ENCODE measurements at places on chromosomes 3 and 15. TPM values are rescaled to one million over a fixed set of nuclear protein-coding genes. Genes with fewer than 3 reads are reported as not detected.

DNA sequence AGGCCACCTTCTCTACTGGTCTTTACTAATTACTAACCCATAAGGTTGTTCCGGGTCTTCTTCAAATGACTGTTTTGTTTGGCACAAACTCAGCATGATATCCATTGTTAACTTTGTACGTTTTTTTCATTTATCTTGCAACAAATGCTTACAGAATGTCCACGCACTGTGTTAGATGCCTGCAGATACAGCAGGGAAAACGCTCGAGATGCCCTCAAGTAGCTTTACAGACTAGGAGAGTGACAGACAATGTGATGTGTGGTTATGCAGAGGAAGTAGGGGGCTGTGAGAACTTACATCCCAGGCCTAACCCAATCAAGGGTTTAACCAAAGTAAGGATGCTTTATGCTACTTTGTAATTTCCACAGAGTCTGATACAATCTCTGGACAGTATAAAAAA is 949 bp upstream of the RFC4 start:
- no peaks in the 10 kb centered on the region for H3K36me3 ChIP-seq
- H3K27me3 ChIP-seq: no peaks in the 10 kb centered on the region
- H3K27ac ChIP-seq: no peak overlapping the region
- H3K4me1 ChIP-seq: peaks cover 14% of the 10 kb centered on the region
- H3K4me3 ChIP-seq: peak overlapping the region; percentile 83

- DNase-seq: peak; percentile 28
- H3K4me1 ChIP-seq: peaks cover 55% of the 10 kb centered on the region
- H3K27me3 ChIP-seq: no peaks in the 10 kb centered on the region
- H3K4me3 ChIP-seq: no peak overlapping the region
- H3K36me3 ChIP-seq: peaks cover 11% of the 10 kb centered on the region
- H3K27ac ChIP-seq: peak overlapping the region; percentile 86
Measured at GRCh38 chr3:141410408-141410807, 42.1 kb downstream of the ZBTB38 start.

GRCh38 chr15:67068710-67069400 is 3.5 kb downstream of the SMAD3 start:
- H3K4me1 ChIP-seq: peaks cover 52% of the 10 kb centered on the region
- no peak for DNase-seq
- H3K27ac ChIP-seq: peak overlapping the region; percentile 92

GRCh38 chr3:192675958-192676649 is 51.2 kb downstream of the FGF12 start:
- no peaks in the 10 kb centered on the region for H3K27me3 ChIP-seq
- H3K4me1 ChIP-seq: no peaks in the 10 kb centered on the region
- DNase-seq: no peak
- H3K36me3 ChIP-seq: no peaks in the 10 kb centered on the region

DNA sequence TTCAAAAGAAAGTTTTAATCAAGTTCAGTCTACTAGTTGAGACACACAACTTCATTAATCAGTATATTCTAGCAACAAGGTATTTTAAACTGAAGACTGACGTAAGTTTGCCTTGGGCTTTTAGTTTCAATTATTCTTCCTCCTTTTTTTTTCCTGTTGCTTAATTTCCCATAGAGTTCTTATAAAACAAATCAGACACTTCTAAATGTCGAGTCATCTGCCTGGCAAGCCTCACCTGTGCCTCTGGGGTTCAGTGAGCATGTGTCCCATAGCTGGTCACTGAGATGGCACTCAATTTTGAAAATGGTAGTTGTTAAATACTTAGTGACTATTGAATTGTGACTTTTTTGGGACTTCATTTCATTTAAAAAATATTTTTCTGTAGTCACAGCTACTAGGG is 27.4 kb downstream of the NKIRAS1 start:
- no peaks in the 10 kb centered on the region for H3K36me3 ChIP-seq
- no peak overlapping the region for H3K4me3 ChIP-seq
- H3K4me1 ChIP-seq: peaks cover 16% of the 10 kb centered on the region
- no peaks in the 10 kb centered on the region for H3K27me3 ChIP-seq
- peak; percentile 61 for DNase-seq

GRCh38 chr15:70589728-70590127 is 173.6 kb downstream of the UACA start:
- peaks cover 3% of the 10 kb centered on the region for H3K27me3 ChIP-seq
- DNase-seq: no peak
- no peaks in the 10 kb centered on the region for H3K4me1 ChIP-seq
- no peaks in the 10 kb centered on the region for H3K36me3 ChIP-seq
- H3K4me3 ChIP-seq: no peak overlapping the region
- no peak overlapping the region for H3K27ac ChIP-seq

DNA sequence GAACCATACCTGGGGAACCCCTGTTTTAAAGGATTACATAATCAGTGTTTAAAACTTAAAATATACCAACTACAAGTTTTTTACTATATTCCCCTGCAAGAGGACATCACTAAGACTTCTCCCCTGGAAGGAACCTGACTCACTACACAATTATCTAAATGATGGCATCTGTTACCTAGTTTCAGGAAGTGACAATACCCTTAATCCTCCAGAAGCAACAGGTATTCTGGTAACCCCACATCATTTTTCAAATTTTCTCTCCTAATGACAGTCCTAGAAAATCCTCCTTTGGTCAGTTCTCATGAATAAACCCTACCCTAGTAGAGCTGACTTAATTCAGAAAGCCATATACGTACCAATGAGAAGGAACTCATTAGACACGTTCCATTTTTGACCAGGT is 78.4 kb downstream of the RFX7 start:
- no peak overlapping the region for H3K4me3 ChIP-seq
- H3K4me1 ChIP-seq: peaks cover 12% of the 10 kb centered on the region

- no peak for DNase-seq
- no peaks in the 10 kb centered on the region for H3K4me1 ChIP-seq
- no peak overlapping the region for H3K4me3 ChIP-seq
- no peaks in the 10 kb centered on the region for H3K36me3 ChIP-seq
Measured at GRCh38 chr15:96972201-96972600, 641.7 kb downstream of the NR2F2 start.

DNA sequence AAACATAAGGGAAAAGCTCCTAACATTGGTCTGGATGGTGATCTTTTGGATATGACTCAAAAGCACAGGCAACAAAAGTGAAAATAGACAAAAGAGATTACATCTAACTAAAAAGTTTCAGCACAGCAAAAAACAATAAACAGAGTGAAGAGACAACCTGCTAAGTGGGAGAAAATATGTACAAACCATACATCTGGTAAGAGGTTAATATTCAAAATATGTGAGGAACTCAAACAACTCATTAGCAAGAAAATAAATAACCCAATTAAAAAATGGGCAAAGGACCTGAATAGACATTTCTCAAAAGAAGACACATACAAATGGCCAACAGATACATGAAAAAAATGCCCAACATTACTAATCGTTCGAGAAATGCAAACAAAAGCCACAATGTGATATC is 19.0 kb upstream of the NR1I2 start:
- no peak overlapping the region for H3K27ac ChIP-seq
- H3K4me3 ChIP-seq: no peak overlapping the region

DNA sequence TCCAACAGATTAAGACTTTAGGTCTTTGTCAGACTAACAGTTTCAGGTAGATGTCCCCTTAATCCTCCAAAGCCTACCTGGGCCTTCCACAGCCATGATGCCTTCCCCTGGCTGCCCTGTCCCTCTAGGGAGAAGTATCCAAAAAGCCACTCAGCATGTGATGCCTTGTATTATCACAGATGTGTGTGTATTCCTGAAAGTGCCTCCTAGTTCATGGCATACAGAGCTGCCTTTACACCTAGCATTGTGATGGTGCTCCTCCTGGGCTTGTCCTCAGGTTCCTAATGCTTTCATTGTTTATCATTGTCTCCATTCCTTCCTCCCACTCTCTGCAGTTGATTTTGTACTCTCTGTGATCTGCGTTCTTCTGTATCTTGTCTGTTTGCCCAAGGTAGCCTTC is 43.6 kb downstream of the CMSS1 start:
- H3K4me1 ChIP-seq: no peaks in the 10 kb centered on the region
- no peaks in the 10 kb centered on the region for H3K27me3 ChIP-seq
- no peaks in the 10 kb centered on the region for H3K36me3 ChIP-seq
- DNase-seq: no peak
- no peak overlapping the region for H3K27ac ChIP-seq
- no peak overlapping the region for H3K4me3 ChIP-seq

- H3K4me3 ChIP-seq: no peak overlapping the region
- DNase-seq: no peak
- H3K36me3 ChIP-seq: no peaks in the 10 kb centered on the region
- no peaks in the 10 kb centered on the region for H3K27me3 ChIP-seq
Measured at GRCh38 chr15:67977414-67978089, 76.6 kb upstream of the PIAS1 start.

GRCh38 chr15:93372208-93372864 is 283.3 kb upstream of the RGMA start:
- no peak overlapping the region for H3K4me3 ChIP-seq
- no peaks in the 10 kb centered on the region for H3K27me3 ChIP-seq
- no peak overlapping the region for H3K27ac ChIP-seq
- DNase-seq: no peak
- H3K4me1 ChIP-seq: no peaks in the 10 kb centered on the region

DNA sequence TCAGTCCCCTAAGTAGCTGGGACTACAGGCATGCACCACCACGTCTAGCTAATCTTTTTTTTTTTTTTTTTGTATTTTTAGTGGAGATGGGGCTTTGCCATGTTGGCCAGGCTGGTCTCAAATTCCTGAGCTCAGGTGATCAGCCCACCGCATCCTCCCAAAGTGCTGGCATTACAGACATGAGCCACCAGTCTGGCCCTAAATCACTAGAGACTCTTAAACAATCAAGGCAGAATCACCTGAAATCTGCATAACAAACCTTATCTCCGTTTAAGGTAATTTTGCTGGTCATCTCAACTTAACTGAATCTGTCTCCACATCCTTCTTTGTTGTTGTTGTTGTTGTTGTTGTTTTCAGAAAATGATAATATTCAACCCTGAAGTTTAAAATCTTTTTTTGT is 5.6 kb upstream of the TRMT10C start:
- no peaks in the 10 kb centered on the region for H3K36me3 ChIP-seq
- no peak overlapping the region for H3K4me3 ChIP-seq
- no peak overlapping the region for H3K27ac ChIP-seq
- DNase-seq: no peak
- H3K4me1 ChIP-seq: no peaks in the 10 kb centered on the region

- H3K27ac ChIP-seq: peak overlapping the region; percentile 94
- H3K4me3 ChIP-seq: peak overlapping the region; percentile 19
- peaks cover 4% of the 10 kb centered on the region for H3K36me3 ChIP-seq
- DNase-seq: peak; percentile 94
- H3K4me1 ChIP-seq: peaks cover 29% of the 10 kb centered on the region
- H3K27me3 ChIP-seq: no peaks in the 10 kb centered on the region
Measured at GRCh38 chr3:194134757-194135515, 1.0 kb upstream of the HES1 start.

GRCh38 chr3:97719156-97719821 is 45.3 kb upstream of the ARL6 start:
- H3K36me3 ChIP-seq: no peaks in the 10 kb centered on the region
- H3K4me1 ChIP-seq: no peaks in the 10 kb centered on the region
- no peak overlapping the region for H3K4me3 ChIP-seq
- no peak overlapping the region for H3K27ac ChIP-seq

- DNase-seq: no peak
- H3K27me3 ChIP-seq: no peaks in the 10 kb centered on the region
Measured at GRCh38 chr3:157857440-157857839, 248.8 kb downstream of the SHOX2 start.

DNA sequence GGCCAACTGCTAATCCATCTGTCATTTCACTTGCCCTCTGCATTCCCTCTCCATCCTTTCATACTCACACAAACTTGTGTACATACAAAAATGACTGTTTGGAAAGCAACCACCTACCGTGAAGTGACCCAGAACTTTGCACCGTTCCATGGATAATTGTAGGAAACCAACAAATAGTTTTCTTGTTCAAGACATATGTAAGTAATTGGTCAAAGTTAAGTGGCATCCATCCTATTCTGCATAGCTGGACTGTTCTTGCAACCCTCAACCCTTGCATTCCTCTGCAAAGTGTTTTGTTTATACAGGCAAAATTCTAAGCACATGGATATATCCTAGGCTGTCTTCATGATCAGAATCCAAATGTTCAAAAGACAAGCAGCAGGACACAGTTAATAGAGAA is 592.5 kb downstream of the MECOM start:
- no peak overlapping the region for H3K27ac ChIP-seq
- no peaks in the 10 kb centered on the region for H3K36me3 ChIP-seq
- no peak overlapping the region for H3K4me3 ChIP-seq
- H3K4me1 ChIP-seq: no peaks in the 10 kb centered on the region
- H3K27me3 ChIP-seq: no peaks in the 10 kb centered on the region

DNA sequence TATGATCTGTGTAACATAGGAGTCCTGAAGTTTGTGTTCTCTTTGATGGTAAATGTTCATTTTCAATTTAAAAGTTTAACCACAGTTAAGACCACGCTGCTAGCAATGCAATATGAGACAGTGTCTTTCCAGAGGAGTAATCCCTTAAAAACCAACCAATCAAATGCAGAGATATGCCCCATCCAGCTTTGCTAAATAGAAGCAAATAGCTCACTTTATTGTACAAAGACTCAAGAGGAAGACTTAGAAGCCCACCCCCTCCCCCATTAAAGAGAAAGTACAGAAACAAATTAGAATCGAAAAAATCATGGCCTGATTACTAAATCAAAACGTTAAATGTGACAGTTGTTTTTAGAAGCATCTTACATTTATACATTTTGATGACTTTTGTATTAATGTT is 2.1 kb upstream of the ANP32A start:
- peaks cover 6% of the 10 kb centered on the region for H3K4me1 ChIP-seq
- no peaks in the 10 kb centered on the region for H3K27me3 ChIP-seq
- H3K4me3 ChIP-seq: no peak overlapping the region
- DNase-seq: no peak
- no peaks in the 10 kb centered on the region for H3K36me3 ChIP-seq
- H3K27ac ChIP-seq: no peak overlapping the region

DNA sequence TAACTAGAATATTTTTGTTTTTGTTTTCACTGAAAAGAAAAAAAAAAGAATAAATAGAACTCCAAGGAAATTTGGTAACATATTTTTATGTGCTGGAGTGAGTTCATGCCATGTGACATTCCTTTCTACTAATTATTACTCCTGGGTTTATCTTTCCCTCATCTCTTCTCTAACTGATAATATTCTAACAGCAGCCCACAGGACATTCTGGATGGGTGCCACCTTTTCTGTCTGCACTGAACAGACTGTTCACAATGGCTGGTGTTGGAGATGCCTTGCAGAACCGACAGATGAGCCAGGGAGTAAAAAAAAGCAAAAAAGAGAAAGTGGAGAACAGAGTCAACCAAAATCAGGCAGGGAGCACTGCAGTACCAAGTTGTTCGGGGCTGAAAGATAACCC is 151.3 kb downstream of the OR4M2 start:
- H3K4me3 ChIP-seq: no peak overlapping the region
- H3K4me1 ChIP-seq: no peaks in the 10 kb centered on the region
- H3K27ac ChIP-seq: no peak overlapping the region
- DNase-seq: no peak
- H3K36me3 ChIP-seq: no peaks in the 10 kb centered on the region

GRCh38 chr3:175383813-175384212 is 524.7 kb downstream of the NAALADL2 start:
- H3K27ac ChIP-seq: no peak overlapping the region
- no peaks in the 10 kb centered on the region for H3K36me3 ChIP-seq
- H3K27me3 ChIP-seq: no peaks in the 10 kb centered on the region
- no peak for DNase-seq
- H3K4me3 ChIP-seq: no peak overlapping the region
- H3K4me1 ChIP-seq: no peaks in the 10 kb centered on the region

FOXB1 gene
- not detected for total RNA-seq

GAP43 gene
- total RNA-seq: not detected

USP50 gene
- total RNA-seq: 1.9 TPM

C3orf20 gene
- not detected for total RNA-seq

SNRPA1 gene
- 34.8 TPM for total RNA-seq

CNTN3 gene
- 1.5 TPM for total RNA-seq

ECE2 gene
- not detected for total RNA-seq

NMNAT3 gene
- 16.5 TPM for total RNA-seq

PTH1R gene
- total RNA-seq: 1.2 TPM

HRG gene
- 0.34 TPM for total RNA-seq

SLC24A5 gene
- total RNA-seq: not detected

PODXL2 gene
- total RNA-seq: 8.4 TPM

THRB gene
- 33.2 TPM for total RNA-seq

All from thyroid gland (tissue), 4 donors.